ENCODE measurements at places on chromosomes 1 and 21.

GRCh38 chr1:40095806-40096205 lies 1.2 kb downstream of the PPT1 start:
- DNase-seq = no peak

DNA sequence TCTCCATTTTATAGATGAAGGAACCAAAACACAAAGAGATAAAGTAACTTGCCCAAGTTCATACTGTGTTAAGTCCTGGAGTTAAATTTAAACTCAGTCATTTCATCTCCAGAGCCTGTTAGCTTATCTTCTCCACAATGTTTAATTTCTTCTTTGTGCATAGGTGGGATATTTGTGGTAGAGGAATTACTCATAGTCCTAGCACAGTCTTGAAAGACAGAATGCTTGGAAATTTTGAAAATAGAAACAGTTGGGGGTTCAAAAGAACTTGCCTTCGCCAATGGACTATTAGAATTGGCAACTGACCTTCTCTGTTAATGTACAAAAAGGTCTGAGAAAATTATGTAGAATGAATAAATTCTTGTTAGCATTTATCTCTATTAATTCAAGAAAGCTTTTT lies 832.0 kb upstream of the PRMT6 start:
- DNase-seq = no peak

- no peak for DNase-seq
Measured at GRCh38 chr1:153588482-153588881, 22.8 kb upstream of the S100A2 start.

DNA sequence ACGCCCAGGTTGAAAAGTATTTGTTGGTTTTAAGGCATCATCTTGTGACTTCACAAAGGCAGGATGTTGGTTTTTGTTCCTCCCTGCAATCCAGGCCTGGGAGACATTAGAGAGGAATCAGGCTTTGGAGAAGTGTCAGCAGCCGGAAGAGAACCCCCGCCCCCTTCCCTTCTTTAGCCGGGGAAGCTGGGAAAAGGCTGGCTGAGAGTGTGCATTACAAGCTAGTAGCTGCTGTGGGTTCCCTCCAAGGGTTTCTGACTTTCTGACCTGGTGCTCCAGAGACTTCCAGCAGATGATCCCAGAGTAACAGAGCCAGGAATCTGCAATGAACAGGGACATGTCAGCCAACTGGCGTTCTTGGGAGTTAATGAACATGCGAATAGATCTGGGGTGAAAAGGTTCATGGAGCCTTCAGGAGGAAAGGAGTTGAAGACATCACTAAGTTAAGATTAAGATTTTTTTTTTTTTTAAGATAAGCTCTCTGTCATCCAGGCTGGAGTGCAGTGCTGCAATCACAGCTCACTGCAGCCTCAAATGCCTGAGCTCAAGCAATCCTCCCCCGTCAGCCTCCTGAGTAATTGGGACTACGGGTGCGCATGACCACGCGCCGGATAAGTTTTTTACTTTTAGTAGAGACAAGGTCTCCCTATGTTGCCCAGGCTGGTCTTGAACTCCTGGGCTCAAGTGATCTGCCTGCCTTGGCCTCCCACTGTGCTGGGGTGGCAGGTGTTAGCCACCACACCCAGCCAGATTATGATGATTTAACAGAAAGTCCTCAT lies 7.5 kb downstream of the DISP3 start:
- DNase-seq = no peak

GRCh38 chr1:242448910-242449645 lies 75.4 kb downstream of the PLD5 start:
- no peak for DNase-seq

DNA sequence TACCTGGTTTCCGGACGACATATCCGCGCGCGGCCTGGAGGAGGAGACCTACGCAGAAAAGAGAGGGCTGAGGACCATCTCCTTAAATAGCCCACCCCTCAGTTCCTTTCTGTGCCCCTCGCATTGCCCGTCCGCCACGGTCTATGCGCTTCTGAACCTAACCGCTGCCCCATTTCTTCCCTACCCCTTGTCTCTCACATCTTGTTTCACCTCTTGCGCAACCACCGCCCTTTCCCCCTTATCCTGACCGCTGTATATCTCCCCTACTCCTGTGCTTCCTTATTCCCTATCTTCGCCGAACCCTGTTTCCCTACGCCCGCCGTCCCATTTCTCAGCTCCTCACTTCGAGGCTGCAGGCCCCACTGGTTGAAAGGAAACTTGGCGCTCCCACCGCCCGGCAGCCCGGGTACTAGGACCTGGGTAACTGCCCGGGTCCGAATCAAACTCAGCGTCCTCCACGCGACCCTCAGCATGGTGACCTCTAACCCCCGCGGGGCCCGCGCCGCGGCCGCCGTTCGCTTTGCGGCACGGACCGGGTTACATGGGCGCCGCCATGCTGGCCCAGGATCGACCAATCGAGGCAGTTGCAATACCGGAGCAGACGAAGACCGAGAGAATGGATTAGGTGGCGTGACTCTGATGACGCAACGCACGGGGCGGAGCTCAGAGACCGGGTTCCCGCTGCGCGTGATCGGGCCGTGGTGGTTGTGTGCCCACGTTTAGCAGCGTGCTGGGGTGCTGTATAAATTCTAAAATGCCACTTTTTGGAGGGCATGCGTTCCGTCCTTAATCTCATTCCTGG lies at the start of gene MRPS15:
Gene MRPS15 (minus strand): TSS at position 582 of the 802 bp plus-strand sequence. CDS start 109 bp downstream, at position 473.
- peak; percentile 78 for DNase-seq

- DNase-seq = peak; percentile 43
Measured at GRCh38 chr1:40932006-40932405, 47.5 kb upstream of the CTPS1 start.

DNA sequence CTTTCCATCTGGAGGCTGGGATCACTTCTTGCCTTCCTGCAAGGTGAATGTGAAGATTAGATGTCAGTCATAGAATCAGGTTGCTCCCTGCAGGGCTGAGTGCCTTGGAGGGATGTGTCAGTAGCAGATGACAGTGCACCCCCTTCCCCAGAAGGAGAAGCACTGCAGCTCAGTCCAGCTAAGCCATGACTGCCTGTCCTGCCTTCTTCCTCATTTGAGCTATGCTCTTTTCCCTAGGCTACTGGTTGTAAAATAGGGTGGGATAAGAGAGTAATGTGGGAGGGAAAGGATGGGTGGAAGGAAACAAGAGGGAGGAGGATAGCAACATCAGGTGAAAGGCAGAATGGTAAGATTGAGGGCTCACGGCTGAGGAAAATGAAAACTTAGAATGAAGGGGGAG lies 11.1 kb upstream of the FABP3 start:
- no peak for DNase-seq

GRCh38 chr1:178541829-178542553 lies 29.1 kb downstream of the TEX35 start:
- no peak for DNase-seq

- no peak for DNase-seq
Measured at GRCh38 chr1:226609836-226610455, 61.4 kb downstream of the STUM start.

- DNase-seq = no peak
Measured at GRCh38 chr1:43608827-43609226, 41.1 kb upstream of the KDM4A start.

GRCh38 chr1:35569936-35570335 lies 3.2 kb upstream of the TFAP2E start:
- DNase-seq = no peak

GRCh38 chr1:229225331-229225782 lies 45.6 kb upstream of the RAB4A start:
- DNase-seq = no peak

DNA sequence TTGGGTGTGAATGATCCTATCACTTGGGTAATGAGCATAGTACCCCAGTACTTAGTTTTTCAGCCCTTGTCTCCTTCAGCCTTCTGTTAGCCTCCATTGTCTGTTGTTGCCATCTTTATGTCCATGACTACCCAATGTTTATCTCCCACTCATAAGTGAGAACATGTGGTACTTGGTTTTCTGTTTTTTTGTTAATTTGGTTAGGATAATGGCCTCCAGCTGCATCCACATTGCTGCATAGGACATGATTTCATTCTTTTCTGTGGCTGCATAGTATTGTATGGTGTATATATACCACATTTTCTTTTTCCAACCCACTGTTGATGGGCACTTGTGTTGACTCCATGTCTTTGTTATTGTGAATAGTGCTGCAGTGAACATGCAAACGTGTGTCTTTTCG lies 39.6 kb upstream of the GPR52 start:
- no peak for DNase-seq

DNA sequence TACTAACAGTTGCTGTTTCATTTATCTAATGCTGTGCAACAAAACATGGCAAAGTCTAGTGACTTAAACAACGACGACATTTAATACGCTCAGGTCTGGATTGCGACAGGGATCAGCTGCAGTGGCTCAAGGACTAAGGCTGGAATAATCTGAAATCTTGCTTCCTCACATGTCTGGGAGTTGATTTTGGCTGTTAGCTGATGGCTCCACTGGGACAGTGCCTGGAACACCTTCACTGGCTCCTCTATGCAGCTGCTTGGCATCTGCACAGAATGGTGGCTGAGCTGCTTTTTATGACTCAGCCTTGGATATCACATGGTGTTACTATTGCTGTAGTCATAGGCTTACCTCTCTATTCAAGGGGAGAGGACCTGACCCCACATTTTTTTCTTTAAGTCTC lies 24.0 kb upstream of the BTG3 start:
- no peak for DNase-seq

- DNase-seq = no peak
Measured at GRCh38 chr1:16178596-16179497, 23.0 kb upstream of the EPHA2 start.

GRCh38 chr1:62229932-62230331 lies 35.3 kb downstream of the L1TD1 start:
- no peak for DNase-seq

GRCh38 chr1:186286615-186287315 lies 88.3 kb downstream of the TPR start:
- peak; percentile 24 for DNase-seq

- DNase-seq = no peak
Measured at GRCh38 chr1:60823151-60823550, 259.2 kb upstream of the NFIA start.

DNA sequence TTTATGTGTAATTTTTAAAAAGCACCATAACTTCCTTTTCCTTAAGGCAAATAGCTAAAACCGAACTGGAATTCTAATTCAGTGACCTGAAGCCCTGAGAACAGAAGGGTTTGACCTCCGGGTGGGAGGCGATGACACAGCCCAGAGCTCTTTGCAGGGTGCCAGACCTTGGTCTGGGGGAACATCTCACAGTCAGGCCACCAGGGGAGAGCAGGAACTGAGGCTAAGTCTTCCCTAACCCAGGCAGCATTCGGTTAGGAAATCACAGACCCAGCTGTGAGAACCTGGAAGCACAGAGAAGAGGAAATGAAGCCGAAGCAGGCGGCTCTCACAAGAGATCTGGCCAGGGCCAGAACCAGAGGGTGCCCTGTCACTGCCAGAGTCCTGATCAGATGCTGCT lies 444.8 kb downstream of the TTLL7 start:
- DNase-seq = no peak

DNA sequence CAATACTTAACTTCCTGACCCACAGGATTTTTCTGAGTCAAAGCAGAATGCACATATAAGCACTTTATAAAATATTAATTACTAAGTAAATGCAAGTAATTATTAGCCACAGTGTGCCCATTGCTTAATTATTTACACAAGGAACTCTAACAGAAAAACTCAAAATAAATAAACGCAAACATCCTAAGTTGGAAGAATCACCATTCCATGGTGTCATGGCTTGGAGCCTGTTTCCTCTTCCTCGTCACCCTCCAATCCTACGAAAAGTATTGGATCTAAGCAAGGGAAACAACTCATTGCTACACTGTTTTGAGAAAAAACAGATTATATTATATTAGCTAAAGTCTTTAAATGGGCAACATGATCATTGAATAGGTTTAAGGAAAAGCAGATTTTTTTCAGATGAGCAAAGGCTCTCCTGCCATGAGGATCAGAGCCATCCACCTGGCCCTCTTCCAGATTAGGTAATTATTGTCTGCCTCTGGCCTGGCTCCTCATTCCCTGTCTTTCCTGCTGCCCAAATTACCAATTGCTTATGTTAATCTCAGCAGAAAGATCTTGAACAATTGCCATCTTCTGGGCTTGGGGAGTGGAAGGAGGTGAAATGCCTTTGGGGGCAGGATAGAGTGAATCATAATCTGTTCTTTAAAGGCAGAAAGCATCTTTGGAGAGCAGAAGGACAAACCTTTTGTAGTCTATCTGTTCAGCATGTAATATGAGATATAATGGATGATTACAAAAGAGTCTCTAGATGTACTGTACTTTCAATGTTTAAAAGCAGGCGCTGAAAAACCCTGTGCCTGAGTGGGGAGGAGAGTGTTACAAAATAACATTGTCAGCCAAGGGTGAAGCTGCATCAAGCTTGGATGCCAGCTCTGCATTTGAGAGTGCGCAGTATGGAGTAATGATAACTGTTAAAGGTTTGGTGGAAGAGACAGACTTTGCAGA lies 121.2 kb downstream of the DUSP10 start:
- no peak for DNase-seq

GRCh38 chr1:107535091-107535490 lies 394.3 kb downstream of the NTNG1 start:
- no peak for DNase-seq

- DNase-seq = no peak
Measured at GRCh38 chr1:186783193-186783592, 45.6 kb upstream of the PLA2G4A start.

DNA sequence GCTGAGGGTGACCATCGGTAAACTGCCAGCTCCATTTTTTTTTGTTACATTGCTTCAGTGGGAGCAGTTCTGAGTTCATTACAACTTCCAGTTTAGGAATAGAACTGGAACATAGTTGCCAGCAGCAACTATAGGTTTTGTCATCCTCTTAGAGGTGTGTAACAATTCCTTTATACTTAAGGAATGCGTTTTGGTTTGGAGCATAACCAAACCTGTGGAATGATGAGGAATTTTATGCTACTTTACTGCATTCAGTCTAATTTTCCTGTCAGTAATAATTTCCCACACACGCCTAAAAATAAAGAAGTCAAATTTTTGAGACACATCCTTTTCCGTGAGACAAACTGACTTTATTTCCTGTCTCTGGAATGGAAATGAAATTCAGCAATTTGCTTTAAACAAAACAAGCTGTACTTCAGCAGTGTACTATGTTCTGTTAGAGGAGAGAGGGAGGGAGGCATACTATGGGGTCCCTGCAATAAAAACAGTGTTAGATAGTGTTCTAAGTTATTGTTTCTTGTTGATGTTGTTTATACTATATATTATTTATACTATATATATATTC lies 4.8 kb upstream of the AMPD1 start:
- DNase-seq = no peak

DNA sequence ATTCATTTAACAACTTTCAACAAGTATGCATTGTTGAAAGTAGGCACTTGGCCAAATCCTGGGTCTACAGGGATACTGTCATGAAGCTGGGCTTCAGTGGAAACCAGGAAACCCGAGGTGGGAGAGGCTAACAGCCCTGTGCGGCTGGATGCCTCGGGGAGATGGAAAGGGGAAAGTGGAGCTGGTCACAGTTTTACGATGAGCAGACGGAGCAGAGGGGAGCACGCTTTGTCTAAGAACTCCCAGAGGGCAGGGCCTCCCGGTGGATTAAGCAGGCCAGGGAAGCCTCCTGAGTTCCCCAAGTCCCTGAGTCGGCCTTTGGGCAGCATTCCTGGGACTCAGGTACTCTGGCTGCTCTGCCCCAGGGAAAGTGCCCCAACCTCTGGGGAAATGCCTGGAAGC lies 23.8 kb downstream of the STUM start:
- DNase-seq = no peak

- no peak for DNase-seq
Measured at GRCh38 chr1:235485558-235485957, 18.7 kb downstream of the B3GALNT2 start.

All from pulmonary artery endothelial cell (primary cell).